ENCODE measurements at places on chromosomes 2 and 18.

GRCh38 chr2:73283545-73284295 lies 558 bp downstream of the FBXO41 start:
- DNase-seq, result no peak

- DNase-seq, result no peak
Measured at GRCh38 chr2:26820932-26821331, 27.0 kb upstream of the DPYSL5 start.

DNA sequence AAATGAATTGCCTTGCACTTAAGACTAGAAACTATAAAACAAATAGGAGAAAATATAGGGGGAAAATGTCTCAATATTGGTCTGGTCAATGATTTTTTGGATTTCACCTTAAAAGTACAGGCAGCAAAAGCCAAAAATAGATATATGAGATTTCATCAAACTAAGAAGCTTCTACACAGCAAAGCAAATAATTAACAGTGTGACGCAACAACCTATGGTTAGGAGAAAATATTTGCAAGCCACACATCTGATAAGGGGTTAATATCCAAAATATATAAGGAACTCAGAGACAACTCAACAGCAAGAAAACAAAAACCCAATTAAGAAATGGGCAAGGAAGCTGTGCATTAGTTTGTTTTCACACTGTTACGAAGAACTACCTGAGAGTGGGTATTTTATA lies 89.1 kb downstream of the MAIP1 start:
- no peak for DNase-seq

- no peak for DNase-seq
Measured at GRCh38 chr2:193253014-193253530, 1058.3 kb upstream of the TMEFF2 start.

DNA sequence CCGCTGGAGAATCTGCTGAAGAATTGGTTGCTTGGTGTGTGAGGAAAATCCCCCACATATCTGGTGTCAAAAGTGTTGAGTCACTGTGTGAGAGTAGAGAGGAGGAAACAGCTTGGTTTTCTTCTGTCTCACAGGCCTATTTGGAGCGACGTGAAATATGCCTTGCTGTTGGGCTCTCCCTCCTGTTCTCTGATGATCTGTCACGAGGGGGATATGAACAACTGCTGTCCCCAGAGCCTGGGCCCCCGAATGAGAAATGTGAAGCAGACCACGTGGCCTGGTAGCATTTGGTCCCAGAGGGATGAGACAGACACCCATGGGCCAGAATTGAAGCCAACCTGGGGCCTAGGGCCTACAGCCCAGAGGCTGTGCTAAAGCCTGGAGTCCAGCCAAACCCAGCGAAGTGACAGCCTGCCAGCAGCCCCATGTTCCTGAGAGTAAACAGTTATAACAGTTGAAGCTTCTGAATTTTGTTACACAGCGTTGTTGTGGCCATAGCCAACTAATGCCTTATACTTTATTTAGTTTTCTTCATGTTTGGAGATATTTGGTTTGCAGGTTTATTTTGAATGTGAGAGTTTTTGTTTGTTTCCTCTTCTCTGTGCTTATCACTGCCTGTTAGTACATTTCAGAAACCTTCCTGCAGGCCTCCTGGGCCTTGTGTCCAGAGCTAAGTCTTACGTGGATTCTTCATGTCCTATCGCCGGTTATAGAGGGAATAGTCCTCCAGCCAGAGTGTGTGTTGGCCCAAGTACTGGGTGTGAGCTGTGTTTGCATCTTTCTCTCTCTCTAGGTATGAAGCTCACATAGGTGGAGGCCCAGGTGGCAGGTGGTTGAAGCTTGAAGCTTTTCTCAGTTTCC lies 18.7 kb upstream of the COLEC12 start:
- no peak for DNase-seq

GRCh38 chr2:119691651-119692245 lies 12.7 kb downstream of the TMEM177 start:
- no peak for DNase-seq

GRCh38 chr2:206230060-206230762 lies 44.3 kb upstream of the ZDBF2 start:
- no peak for DNase-seq

- no peak for DNase-seq
Measured at GRCh38 chr2:50069454-50069853, 915.1 kb upstream of the FSHR start.

DNA sequence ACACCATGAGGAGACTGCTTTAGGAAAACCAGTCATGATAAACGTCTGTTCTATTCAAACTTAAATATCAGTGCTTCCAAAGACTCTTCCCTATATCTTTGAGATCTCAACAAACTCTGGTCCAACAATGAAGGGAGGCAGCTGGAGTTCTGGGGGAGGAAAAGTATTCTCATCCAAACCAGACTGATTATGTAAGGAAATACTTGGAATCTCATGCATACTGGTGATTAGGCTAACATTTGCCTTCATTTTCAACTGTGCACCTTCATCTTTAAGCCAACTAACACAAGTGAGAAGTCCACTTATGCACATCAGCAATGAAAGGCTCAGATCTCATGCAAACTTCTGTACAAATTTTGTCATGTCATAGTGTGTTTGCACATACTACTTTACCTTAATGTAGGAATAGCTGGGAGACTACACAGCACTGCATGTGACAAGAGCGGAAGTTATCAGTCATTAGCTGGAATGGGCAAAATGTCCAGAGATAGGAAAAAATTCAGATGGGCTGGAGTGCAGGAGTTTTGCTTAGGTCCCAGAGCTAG lies 67.5 kb upstream of the STK17B start:
- no peak for DNase-seq

DNA sequence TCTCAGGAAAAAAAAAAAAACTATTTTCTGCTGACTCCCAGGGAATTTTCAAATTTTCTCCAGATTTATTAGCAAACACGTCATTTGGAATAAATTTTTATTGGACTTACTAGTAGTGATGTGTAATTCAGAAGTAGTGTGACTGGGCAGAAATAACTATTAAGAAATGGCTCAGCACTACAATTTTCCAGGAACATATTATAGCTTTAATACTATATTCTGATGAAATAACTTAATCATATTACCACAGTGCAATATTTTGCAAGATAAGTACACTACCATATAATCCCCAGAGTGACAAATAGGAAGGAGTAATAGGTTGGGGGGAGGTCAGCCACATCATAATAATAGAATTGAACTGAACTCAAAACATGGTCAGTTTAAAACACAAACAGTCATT lies 19.7 kb upstream of the TNFAIP6 start:
- no peak for DNase-seq

DNA sequence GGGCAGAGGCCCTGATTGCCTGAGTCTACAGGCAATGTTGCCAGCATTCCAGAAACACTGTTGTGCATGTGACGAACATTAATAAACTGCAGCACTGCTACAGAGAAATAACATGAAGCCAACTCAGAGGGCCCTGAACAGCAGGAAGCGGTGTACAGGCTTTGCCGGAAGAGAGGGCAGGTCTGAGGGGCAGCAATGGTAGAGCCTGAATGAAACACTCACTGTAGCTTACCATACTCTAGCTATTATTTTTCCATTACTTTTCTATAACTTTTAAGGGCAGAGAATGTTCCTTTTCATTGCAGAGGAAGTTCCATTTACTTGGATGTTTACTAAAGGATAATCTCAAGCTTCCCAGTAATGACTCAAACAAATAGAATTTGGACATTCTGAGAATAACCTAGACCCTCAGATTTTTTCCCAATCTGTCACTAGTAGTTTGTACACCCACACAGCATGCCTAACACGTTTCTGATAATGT lies 150.4 kb downstream of the MTX2 start:
- no peak for DNase-seq

GRCh38 chr18:58844871-58845270 lies 19.8 kb upstream of the ZNF532 start:
- no peak for DNase-seq

All from nucleus accumbens (tissue), 56 donors.